ENCODE measurements at places on chromosomes 6 and 20.

DNA sequence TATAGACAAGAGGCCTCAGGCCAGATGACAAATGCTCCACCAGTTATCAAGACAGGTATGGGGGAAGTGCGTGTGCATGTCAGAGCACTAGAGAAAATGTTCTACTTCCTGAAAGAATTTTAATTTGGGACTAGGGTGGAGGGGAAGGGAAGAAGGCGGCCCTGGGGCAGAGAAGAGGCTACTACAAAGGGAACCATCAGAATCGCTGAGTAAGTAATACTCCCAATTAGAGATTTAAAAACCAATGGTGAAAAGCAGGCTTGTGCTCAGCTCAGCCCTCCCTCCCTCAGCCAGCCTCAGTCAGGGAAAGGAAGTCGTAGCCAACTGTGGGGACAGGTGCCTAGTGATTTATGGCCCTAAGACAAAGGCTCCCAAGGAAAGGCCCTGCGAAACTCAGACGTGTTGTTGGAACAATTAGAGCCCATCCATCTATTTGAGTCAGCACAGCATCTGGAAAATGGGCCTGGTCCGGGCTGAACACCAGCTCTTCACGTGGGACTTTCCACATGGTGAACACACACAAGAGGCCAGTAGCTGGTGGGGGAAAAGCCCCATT lies 15.0 kb upstream of the MAFB start:
- DNase-seq, result no peak

DNA sequence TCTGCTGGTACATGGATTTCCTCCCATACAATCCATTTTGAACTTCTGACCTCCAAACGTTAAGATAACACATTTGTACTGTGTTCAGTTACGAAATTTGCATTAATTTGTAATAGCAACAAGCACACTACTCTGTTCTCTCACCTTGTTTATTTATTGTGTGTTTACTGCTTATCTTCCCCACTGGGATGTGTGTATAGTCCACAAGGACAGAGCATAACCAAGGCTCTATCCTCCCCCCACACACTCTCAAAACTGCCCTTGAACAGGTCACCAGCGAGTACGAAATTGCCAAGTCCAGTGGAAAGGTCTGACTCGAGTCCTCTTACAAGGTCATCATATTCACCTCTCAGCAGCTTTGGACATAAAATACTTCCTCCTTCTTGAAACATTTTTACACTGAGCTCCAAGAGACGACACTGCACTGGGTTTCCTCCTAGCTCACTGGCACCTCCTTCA lies 18.6 kb downstream of the ADTRP start:
- no peak for DNase-seq

DNA sequence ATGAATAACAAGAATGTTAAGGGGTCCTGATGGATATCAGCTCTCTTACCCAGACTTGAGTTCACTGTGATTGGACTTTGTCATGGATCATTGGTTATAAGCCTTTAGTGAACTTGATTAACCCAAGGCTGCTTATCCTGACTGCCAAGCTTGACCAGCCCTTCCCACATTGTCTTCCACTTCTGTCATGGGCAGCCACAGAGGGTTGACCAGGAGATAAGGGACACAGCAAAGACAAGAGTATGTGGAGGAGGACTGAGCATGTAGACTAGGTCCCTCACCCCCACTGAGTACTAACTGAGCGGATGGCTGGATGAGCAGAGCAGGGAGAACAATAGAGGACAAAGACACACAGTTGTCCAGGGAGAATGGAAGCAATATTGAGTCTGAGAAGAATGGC lies 52.5 kb downstream of the FAXC start:
- no peak for DNase-seq

GRCh38 chr20:1389703-1390580 lies 2.9 kb downstream of the FKBP1A start:
- DNase-seq, result no peak

DNA sequence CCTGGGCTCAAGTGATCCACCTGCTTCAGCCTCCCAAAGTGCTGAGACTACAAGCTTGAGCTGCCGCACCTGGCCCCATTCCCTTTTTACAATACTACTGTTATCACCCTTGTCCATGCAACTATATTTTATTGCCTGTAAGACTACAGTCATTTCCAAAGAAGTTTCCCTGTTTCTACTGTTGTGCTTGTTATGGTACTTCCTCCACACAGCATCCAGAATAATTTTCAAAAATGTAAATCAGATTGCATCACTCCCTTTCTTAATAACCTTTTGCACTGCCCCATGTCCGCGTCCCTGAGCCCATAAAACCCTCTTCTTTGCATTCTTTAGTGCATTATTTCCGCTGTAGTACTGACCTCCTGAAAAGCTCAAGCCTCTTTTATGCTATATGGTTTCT lies 128.9 kb upstream of the AKIRIN2 start:
- no peak for DNase-seq

- DNase-seq, result no peak
Observed at GRCh38 chr6:22784601-22785410, 215.4 kb downstream of the HDGFL1 start.

DNA sequence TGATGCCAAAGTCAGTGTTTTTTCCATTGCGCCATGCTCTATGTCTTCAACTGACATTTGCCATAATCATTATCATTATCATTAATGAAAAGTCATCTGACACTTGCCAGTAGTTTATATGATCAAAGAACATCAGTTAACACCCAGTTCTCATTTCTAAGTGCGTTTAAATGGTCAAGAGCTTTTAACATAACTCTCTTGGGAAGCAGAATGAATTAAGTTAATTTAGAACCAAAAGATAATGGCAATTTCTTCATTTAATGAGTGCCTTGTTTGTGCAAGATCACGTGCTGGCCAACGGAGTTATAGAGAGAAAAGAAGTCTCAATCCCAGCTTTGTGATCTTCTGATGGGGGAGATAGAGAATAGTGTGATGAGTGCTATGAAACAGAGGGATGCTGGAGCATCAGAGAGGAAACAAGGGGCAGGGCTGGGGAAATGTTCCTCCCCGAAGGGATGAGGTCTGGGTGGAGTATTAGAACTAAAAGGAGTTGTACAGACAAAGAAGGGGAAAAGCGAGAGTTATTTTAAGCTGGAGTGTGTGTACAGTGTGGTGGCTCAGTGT lies 20.3 kb downstream of the ANKS1A start:
- DNase-seq, result no peak

DNA sequence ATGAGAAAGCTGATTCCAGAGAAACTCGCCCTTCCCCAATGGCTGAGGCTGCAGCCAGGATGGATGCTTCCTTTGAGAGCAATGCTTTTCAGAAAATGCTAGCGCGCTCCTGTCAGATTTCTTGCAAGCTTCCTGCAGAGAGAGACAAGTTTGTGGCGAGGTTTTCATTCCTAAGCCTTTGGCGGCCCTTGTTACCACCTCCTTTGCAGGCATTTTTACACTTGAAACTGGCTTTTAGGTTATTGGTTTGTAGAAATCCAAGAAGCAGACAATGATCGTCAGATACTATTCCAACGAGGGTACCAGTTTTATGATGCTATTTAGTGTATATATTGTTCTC lies 1.1 kb downstream of the FNDC1 start:
- no peak for DNase-seq

GRCh38 chr6:50362706-50363105 lies 313.0 kb upstream of the DEFB112 start:
- DNase-seq, result no peak

GRCh38 chr6:12001706-12002435 lies 10.2 kb upstream of the HIVEP1 start:
- no peak for DNase-seq

DNA sequence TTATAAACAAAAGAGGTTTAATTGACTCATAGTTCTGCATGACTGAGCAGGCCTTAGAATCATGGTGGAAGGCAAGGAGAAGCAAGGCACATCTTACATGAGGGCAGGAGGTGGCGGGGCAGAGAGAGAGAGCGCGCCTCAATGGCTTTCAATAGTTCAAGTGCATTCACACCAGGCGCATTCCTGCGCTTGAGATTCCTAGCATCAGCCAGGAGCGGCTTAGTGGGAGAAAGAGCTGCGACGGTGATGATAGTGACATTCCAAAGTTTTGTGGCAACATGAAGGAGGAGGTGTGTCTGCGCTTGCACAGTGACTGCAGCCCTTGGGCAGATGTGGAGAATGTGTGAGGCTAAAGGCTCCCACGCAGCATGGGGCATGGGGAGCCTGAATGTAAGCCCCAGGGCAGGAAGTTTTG lies 25.0 kb upstream of the EMILIN3 start:
- DNase-seq, result no peak

GRCh38 chr20:35718972-35719635 lies 19.9 kb downstream of the ROMO1 start:
- no peak for DNase-seq

DNA sequence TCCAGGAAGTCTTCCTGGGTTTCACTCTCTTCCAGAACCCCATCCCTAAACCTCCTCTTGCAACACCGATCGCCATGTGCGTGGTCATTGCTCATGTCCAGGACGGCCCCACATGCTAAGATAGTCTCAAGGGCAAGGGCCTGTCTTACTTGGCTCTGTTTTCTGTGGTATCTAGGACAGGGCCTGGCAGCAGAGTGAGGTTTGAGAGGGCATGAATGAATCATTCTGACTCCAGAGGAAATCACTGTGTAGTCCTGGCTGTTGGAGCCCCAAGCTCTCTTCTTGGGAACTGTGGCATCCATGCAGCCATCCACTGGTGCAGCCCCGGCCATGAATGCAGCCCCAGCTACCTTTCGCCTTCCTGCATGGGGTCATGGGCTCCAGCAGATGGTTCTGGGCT lies 12.4 kb downstream of the SIRPA start:
- no peak for DNase-seq

DNA sequence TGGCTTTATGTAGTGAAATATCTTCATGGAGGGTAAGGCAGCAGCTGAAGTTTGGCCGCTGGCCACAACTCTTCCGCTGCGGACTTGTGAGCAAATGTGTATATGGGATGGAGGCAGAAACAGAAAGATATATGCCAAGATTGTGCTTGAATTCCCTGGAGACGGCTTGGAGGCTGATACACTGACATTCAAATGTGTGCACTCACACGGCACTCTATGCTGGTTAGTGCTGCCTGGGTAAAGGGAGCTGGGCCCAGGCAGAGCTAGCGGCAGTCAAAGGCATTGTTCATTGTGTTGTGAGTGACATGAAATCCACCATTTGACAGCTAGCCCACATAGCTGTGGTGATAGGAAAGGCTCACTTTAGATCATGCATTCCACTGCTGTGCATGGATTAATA lies 202.7 kb downstream of the CLIC5 start:
- no peak for DNase-seq

- no peak for DNase-seq
Observed at GRCh38 chr6:142218446-142218845, 71.4 kb downstream of the VTA1 start.

GRCh38 chr20:18635380-18635779 lies 47.5 kb downstream of the DTD1 start:
- DNase-seq, result no peak

DNA sequence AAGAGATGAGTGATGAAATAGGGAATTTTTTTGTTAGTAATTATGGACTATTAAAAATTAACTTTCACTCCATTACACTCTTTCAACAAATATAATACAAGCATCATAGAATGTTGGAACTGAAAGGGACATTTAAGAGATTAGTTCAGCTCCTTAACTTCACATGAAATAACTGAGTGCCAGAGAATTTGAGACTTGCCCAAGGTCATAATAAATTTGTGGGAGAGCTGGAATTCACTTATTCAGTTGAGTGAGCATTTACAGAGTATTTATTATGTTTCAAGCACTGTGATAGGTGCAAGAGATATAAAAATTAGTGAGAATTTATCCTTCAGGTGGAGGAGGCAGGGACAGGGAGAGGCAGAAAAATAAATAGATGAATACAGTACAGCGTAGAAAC lies 154.6 kb downstream of the KCNQ5 start:
- no peak for DNase-seq

DNA sequence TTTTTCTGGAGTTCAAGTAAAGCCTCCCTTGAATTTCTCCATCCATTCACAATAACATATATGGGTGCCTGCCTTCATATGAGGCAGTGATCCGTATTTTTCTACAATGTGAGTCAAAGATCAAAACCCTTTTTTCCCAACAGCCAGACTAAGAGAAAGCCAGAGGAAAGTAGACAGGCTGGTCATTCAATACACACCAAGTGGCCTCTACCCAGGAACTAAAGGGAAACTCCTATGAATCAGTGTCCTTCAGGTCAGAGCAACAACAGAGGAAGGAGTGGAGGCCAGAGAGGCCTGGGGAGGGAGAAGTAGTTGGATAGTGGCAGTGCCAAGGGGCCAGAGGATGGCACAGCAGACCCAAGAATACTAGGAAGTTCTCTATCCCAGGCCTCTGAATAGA lies 23.8 kb downstream of the SIM1 start:
- no peak for DNase-seq

- no peak for DNase-seq
Observed at GRCh38 chr6:83038246-83038645, 27.4 kb downstream of the UBE3D start.

GRCh38 chr20:43916881-43917371 lies 2.3 kb downstream of the TOX2 start:
- no peak for DNase-seq

GRCh38 chr6:76771059-76771634 lies 692.1 kb downstream of the HTR1B start:
- DNase-seq, result no peak

DNA sequence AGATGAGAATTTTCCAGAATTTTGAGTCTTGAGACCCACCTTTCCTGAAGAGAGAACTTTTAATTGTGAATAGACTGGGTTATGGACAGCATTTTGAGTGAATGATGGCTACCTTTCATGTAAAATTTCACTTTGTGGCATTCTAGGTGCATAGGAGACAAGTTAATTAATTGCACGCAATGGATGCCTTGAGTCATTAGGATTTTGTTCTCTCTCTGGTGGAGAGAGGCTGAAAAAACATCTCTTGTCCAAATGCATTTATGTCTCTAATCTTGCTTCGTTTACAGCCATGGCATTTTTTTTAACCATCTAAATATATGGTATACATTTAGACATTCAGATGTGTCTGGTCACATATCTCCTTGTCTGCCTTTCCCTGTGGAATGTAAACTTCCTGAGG lies 3.1 kb downstream of the RHAG start:
- DNase-seq, result no peak

DNA sequence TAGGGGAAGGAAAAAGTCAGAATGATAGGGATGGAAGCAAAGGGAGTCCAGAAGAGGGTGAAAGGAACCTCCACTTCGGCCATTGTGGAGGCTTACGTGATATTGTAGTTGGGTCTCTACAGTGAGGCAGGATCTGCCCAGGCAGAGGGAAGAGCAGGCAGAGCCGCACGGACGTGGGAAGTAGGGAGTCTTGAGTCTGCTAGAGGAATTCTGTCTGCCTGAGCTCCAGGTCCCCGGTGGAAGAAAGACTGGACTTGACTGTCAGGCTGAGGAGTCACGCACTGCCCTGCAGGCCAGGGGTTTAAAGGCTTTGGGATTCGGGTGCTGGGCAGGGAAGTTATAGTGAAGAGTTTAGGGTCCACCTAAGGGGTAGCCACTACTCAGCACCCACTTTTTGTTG lies 16.4 kb downstream of the TGM6 start:
- no peak for DNase-seq

Data from amygdala (tissue), 56 donors.